ENCODE measurements at places on chromosomes 11 and 22.

GRCh38 chr22:18057568-18058209, 20.1 kb upstream of the PEX26 start:
- no peak for DNase-seq

DNA sequence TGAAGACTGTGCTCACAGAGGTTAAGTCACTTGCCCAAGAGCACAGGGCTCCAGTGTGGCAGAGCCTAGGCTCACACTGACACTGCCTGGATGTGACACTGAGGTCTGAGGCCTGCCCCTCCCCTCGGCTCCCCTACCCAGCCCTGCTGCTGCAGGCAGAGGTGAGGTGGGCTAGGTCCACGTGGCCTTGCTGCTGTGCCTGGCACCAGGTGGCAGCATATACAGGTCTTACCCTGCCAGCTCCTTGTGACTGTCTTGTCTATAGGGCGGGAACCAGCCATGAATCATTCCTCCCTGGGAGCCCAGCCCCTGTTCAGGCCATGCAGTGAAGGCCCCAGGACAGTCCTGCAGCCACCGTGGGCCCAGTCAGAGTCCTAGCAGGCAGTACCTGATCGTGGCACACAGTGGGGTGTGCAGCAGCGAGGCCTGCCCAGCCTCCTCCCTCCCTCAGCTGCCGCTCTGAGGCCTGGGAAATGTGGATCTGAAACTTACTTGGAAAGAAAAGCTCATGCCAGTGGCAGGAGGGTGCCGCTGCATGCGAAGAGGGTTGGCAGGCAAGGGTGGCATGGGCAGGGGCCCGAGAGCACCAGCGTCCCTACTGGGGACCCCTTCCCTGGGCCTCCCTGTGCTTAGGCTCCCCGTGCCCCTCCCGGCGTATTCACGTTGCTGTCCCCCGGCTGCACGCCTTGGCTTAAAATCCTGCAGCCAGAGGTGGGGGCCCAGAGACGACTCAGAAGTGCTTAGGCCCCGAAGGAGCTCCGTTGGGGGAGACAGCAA, 1.2 kb upstream of the CERK start:
- no peak for DNase-seq

DNA sequence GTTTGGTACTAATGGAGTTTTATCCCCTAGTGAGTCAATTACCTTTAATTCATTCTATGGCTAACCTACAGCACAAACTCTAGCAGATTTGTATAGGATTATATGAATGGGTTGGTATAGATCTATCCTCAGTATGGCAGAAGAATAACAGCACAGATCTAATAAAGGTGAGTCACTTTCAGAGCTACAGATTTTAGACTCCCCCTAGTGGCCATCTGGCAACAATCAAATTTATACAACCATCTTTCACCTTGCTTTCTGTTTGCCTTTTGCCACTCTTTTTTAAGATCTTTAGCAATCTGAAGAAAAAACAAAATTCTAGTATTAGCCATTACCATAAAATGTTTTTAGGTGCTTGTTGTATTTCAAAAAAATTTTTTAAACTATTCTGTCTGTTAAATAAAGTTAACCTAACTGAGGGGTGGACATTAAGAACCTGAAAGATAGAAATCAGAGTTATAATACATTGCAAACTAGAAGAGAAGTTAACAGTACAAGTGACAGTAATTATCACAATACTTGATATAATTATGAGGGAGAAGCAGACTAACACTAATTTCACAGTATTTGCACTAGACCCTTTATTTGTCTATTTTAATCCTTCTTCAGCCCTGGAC, 25.8 kb downstream of the DDIAS start:
- no peak for DNase-seq

DNA sequence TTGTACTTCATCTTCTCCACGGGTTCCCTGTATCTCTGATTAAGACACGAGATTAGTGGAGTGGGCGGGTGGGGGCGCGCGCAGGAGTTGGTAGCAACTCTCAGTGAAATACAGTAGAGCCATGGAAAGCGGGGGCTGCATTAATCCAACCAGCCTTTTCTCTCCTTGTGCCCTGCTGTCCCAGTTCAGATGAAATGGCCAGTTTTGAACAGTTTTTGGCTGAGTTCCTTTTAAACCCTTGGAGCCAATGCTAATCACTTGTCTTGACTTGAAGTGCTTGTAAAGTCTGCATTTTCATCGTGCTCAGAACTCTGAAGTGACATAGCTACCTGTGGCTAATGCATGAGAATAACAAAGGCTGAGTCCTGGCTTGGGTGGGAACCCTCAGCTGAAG, 734 bp upstream of the TMEM123 start:
- DNase-seq: no peak

DNA sequence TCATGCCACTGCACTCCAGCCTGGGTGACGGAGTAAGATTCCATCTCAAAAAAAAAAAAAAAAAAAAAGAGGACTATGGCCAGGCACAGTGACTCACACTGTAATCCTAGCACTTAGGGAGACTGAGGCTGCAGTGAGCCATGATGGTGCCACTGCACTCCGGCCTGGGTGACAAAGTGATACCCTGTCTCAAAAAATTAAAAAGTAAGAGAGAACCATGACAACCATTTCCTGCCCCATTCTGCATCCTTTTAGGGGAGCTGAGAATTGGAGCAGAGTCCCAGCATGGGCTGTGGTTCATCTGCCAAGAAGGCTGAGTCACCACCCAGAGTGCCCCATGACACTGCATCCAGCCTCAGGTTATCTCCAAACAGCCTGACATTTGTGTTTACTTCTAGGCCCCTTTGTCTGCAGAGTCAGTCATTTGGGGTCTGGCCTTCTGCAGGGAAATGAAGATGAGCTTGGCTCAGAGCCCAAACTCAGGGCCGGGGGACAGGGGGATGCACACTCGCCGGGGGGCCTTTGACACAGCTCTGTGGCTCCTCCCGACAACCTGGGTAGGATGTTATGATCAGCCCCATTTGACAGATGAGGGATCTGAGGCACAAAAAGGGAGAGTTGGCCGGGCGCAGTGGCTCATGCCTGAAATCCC, 4.7 kb downstream of the CSDC2 start:
- no peak for DNase-seq

- no peak for DNase-seq
These were observed 114.4 kb downstream of the FBXO7 start for GRCh38 chr22:32589007-32589406.

DNA sequence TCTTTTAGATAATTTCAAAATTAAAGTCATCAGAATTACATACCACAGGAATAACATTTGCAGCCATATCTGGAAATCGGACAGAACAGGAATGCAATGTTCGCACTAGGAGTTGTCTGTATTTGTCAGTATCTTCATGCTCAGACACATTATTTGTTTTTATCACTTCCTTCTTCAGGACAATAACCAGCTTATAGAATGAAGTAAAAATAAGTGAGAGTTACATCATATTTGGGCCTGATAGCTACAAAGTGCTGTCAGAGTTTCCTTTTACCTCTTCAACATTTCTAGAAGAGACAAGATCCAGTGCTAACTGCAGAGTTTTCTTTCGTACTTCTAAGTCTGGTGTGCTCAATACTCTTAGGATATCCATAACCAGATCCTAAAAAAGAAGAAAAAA, 18.9 kb downstream of the COPB1 start:
- DNase-seq: no peak

GRCh38 chr22:28268171-28268570, 349.1 kb upstream of the PITPNB start:
- DNase-seq: no peak

GRCh38 chr22:25008666-25009065, 56.1 kb downstream of the KIAA1671 start:
- DNase-seq: no peak

DNA sequence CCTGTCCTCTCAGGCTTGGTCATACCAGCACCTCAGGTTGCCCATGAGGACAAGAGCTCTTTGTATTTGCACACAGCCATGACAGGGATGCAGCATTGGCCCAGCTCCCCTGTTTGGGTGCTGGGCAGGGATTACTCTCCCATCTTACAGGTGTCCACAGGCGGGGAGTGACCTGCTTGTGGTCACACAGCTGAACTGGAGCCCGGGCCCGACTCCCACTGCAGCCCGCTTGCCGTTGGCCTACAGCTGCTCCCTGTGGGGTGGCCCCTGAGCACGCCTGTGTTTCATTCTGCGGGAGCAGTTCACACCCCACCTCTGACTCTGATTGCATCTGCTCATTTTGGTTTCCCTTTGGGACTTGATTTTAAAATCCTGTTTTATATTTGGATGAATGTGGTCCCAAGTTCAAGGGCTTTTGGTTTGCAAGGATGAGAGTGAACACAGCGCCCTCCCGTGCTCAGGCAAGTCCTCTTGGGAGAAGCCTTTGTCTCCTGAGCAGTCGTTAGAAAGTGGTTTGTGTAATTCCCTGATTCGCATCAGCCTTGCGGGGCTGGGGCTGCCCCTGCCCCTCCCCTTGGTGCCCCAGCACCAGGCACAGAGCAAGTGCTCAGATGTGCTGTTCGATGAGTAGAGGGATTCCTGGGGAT, 9.3 kb downstream of the PICK1 start:
- DNase-seq: no peak

GRCh38 chr11:71557257-71557656, 8.1 kb upstream of the KRTAP5-10 start:
- no peak for DNase-seq

- no peak for DNase-seq
These were observed 11.2 kb upstream of the BID start for GRCh38 chr22:17785185-17786184.

- no peak for DNase-seq
These were observed 33.3 kb downstream of the BARX2 start for GRCh38 chr11:129408865-129409444.

GRCh38 chr11:11976481-11977127, 31.8 kb downstream of the DKK3 start:
- DNase-seq: no peak
